NCI-H1436 (cell line): ENCODE measurements at places on chromosomes 1 and 21.

DNA sequence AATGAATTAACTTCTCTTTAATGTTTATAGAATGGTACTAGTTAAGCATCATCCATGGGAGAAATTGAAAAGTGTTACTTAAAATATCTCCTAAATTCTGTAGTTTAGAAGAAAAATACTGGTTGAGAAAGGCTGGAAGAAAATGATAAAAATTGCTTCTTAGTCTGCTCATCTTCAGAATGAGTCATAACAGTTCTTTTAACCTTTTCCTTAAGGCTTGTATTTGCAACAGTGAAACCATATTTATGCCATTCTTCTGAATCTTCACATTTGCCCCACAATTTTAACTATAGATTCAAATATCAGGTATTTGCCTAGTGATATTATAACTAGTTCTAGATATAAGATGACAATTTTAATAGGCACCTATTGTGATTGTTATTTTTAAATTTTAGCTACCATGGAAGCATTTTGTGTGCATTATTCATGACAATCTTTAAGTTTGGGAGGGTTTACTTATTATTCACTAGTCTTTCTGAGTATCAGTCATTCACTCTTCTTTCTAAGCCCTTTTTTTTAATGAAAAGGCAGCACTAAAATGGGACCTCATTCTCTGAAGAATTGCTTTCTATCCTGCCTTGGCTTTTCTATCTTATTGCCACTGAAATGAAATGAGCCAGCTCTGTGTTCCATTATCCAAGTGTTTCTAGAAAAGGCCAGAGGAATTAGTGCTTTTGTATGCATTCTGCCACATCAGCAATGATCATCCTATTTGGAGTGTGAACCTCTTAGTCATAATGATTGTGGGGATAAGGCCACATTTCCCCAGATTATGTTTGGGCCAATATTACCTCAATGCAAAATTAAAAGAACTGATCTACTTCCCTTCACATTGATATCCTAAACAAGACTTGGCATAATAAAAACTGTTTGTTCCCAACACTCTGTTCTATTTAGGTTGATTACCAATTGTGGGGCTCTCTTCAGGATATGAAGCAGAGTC lies 58.4 kb downstream of the SAMSN1 start:
- no peak for DNase-seq

- no peak for DNase-seq
Measured at GRCh38 chr1:6545276-6546112, 8.8 kb downstream of the NOL9 start.

- DNase-seq = no peak
Measured at GRCh38 chr1:92125204-92125603, 45.1 kb downstream of the BTBD8 start.

DNA sequence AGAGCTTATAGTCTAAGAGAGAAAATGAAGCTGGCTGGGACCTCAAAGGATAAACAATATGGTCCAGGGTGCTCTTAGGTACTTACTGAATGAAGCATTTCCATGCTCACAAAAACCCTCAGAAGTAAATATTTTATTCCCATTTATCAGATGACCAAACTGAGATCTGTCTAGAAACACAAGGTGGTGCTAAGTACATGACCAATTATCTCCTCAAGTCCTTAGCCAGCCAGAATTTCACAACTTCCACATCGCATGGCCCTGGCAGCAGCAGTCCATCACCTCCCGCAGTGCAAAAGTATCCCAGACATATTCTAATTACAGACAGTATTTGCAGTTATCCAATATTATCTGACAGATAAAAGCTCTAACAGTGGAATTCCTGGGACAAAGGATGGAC lies 321.7 kb upstream of the PROX1 start:
- no peak for DNase-seq

DNA sequence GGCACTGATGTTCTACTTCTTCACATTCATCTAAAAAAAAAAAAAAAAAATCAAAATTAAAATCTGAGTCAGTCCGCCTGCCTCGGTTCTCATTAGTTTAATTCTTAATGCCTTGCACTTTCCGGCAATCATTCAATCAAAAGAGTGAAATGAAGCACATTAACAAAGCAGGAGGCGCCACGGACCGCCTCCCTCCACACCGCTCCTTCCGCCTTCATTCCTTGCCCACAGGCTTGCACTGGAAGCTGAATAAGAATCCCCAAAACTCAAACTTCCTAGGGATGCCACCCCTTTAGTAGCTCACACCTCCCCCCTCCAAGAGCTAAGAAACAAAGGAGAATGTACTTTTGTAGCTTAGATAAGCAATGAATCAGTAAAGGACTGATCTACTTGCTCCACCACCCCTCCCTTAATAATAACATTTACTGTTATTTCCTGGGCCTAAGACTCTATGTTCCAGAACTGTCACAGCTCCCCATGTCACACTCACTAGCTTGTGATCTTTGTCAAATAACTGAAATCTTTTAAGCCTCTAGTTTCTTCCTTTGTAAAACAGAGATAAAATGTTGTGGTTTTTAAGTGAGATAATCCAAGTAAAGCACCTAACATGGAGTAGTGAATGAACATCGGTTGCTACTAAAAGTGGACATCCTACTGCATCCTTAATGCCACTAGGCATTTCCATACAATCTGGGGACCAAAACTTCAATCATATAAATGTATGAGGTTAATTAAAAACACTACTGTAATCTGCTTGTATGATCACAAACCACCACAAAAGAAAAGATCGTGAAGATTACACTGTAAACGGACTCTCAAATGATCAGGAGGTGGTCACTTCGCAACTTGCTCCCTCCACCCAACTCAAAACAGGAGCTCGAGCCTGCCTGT lies 27.4 kb downstream of the LGALS8 start:
- DNase-seq = no peak
